ENCODE measurements at places on chromosomes 5 and 9.
A peak's percentile ranks its signal among the peaks of the same experiment; 100 is the strongest.

DNA sequence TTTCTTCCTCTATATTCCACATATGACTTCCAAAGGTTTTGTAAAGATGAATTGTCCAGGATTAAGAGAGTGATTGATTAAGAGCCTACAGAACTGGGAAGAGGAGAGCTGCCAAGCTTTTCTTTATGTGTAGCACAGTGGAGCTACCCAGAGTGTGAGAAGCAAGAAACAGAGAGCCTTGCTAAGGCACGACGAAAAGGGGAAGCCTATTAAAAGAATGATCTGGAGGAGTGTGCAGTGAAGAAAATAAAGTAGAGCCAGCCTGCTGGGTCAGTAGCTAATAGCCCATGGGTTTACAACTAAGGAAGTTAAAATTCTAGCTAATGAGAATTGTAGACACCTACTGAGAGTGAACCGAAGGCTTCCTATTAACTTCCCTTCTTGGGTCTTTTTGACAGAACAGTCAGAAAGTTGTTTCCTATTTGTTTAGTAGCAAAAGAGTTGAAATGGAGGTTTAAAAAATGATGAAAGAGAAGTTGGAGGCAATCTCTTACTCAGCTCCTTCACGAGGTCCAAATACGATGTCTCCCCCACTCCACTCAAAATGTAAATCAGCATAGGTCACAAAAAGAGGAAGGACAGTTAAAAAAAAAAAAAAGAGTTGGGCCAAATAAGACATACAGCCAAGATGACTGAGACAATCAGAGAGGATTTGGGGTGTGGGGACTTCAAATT lies 957 bp upstream of the PRR16 start:
- no peak for DNase-seq

- DNase-seq: peak; percentile 81
Measured at GRCh38 chr9:36036780-36037548, at the start of gene RECK. Gene RECK (plus strand): TSS chr9:36036913. CDS start chr9:36036999, 86 bp downstream.

- no peak for DNase-seq
Measured at GRCh38 chr9:99986642-99987041, 80.2 kb downstream of the STX17 start.

DNA sequence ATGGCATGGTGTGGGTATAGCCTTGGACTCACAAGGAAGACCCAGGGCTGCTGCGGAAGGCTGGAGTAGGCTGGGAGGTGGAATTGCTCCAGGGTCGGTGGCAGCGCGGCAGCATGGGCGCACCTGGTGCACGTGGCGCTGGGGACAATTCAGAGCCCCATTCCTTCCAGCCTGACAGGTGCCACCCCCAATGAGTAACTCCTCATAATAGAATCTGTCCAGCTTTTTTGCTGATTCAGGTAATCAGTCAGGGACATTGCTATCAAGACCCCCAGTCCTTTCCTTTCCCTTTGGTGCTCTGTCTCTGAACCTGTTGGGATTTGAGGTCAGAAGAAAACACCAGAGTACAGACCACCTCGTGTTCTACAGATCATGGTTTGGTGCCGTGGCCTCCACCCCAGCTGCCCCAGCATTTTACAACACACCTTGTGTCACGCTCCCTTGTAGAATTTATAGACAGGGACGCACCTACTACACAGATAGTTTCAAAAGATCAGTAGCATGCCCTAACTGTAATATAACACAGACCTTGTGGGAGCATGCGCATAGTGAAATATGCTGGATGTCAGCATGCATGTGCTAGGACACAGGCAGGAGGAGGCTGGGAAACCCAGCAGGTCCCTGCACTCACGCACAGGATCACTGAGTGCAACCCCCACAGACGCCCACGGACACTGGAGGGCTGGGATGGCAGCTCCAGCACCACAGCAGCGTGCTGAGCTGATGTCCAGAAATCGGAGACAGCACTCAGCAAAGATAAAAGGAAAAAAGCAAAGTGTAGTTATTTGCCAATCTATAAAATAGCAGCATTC lies 47.9 kb upstream of the CTSL start:
- DNase-seq: no peak

GRCh38 chr9:115192280-115192679 lies 74.3 kb upstream of the TNC start:
- DNase-seq: no peak

DNA sequence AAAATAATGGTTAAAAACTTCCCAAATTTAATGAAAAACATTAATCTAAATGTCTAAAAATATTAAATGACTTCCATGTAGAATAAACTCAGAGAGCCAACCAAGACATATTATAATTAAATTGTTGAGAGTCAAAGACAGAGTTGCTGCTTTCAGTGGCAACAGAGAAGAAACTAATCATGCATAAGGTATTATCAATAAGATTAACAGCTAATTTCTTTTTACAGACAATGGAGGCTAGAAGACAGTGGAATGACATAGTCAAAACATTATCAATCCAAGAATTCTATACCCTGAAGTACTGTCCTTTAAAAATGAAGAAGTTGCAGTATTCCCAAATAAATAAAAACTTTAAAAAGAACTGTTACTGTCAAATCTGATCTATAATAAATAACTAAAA lies 268.7 kb downstream of the IRX2 start:
- DNase-seq: no peak

DNA sequence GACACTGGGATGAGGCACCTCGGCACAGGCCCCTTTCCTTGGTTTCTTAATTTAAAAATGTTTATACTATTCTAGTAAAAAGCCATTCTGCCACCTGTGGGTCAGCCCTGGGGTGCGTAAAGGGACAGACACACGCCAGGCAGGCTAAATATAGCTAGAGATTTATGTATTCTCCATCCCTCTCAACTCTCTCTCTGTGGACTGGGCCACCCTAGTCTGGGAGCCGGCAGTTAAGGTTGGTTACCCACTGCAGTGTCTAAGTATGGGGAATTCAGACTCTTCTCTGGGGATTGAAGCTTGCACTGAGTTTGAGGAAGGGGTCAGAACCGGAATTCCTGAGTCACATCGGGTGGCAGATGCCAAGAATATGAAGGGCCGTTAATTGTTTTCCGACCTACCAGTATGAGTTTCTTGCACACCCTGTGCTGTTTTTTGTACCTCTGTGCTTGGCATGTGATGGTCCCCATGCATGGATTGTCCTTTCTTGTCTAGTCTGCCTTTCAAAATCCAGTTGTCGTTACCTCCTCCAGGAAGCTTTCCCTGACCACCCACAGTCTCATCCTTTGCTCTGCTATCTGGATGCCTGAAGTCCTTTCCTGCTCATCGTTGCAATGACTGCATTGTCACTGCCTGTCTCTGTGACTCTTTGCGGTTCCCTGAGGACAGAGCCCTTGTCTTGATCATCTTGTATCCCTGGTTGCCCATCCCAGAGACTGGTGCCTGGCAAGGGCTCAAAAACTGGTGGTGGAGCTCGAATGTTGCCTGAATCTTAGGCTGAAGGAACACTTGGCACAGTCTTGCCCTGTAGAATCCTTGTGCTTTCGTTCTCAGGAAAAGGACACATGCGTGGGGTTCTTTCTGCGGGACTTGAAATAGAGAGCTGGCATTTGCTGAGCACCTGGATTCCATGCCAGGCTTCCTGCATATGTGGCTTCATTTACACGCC lies 2.1 kb downstream of the NEURL1B start:
- DNase-seq: peak; percentile 7

DNA sequence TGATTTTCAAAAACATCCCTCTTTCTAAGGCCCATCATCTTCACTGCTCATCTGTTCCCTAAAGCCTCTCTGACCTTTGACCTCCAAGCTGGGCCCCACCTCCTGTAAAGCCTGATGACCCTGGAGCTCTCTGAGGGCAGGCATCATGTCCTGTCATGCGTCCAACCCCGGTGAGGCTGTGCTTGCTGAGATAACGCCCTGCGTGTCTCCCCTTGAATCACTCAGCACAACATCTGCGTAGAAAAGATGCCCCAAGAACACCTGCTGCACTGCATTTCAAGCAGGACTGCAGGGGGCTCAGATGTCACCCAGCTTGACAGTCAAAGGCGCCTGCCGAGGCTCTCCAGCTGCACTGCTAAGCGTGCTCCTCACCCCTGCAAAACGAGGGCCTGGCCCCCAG lies 78.0 kb downstream of the OTULIN start:
- no peak for DNase-seq

DNA sequence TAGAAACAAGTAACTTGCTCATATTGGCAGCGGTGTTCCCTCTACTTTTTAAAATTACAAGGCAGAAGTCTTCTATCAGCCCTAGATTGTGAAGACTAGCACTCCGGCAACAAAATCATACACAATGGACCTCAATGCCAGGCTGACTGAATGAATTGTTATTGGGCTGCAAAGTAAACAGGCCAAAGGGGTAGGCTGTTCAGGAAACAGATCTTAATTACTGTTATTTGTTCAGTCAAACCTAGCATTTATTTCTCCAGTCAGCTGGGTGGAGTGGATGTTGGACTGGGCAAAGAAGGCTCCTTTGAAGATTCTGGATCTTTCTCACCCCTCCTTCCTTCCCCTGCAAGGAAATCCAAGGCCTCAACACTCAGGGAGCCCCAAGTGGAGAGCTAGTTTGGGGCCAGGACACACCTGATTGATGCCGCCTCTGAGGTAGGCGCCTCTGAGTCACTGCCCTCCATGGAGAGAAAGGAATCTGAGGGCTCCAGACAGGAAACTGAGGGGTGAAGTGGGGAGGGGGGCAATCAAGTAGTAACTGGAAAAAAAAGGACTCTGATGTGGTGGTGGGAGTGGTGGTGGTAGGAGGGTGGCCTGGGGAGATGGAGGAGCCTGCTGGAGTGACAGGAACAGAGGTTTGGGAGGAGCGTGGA lies 35.5 kb downstream of the SERINC5 start:
- no peak for DNase-seq

- DNase-seq: no peak
Measured at GRCh38 chr5:101390151-101390908, 487.2 kb upstream of the ST8SIA4 start.

DNA sequence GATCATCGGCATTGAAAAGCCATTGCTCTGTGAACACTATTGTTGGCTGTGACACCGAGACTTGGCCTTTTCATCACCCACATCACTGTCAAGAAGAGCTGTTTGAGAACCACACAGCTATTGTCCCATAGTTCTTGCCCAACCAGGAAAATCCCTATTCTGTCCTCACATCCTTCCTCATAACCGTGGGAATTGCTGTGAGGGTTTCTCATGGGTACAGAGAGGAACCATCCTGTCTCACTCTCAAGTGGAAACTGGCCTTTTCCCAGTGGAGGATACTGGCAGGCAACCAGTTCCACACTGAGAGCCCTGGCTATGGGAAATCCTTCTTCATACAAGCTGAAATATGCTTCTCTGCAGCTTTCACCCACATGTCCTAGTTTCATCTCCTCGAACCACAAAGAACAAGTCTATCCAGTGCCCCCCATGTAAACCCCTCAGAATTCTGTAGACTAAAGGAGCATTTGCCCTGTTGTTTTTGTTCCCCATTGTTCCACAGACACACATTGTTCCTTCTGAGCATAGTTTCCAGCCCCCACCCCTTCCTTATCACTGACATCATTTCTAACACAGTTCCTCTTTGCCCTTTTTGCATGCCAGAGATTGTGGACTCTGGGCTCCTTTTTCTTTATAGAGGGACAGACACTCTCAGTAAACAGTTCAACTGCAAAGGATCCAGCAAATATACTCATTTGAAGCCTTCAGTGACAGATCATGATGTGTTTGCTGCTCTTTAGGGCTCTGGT lies 57.8 kb upstream of the C5orf46 start:
- no peak for DNase-seq

- DNase-seq: no peak
Measured at GRCh38 chr9:8769153-8769552, 969.6 kb upstream of the DMAC1 start.

- no peak for DNase-seq
Measured at GRCh38 chr5:151051931-151052608, 28.8 kb downstream of the TNIP1 start.

- no peak for DNase-seq
Measured at GRCh38 chr9:74414325-74414724, 82.8 kb upstream of the RORB start.

GRCh38 chr5:115179030-115179393 lies 9.3 kb upstream of the TRIM36 start:
- no peak for DNase-seq

DNA sequence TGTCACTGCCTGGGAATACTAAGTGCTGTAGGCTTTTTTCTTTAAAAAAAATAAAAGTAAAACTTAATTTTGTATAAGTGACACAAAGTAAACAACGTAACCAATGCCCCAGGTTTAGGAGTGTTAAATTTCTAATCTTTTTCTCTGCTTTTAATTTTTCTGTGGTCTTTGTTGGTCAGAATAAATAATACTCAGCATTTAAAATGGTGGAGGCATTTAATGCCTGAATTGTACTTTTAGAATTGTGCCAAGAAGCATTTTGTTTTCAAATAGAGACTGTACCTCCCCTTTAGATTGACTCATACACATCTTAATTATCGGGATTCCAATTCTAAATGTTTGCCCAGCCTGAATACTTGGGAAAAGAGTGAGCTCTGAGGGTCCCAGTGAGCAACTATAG lies 1.6 kb downstream of the DMXL1 start:
- DNase-seq: no peak

- no peak for DNase-seq
Measured at GRCh38 chr9:133377721-133378216, 1.6 kb downstream of the STKLD1 start.

Data from anterior cingulate cortex (tissue), 58 donors.